ENCODE measurements at places on chromosomes 3 and 15.

DNA sequence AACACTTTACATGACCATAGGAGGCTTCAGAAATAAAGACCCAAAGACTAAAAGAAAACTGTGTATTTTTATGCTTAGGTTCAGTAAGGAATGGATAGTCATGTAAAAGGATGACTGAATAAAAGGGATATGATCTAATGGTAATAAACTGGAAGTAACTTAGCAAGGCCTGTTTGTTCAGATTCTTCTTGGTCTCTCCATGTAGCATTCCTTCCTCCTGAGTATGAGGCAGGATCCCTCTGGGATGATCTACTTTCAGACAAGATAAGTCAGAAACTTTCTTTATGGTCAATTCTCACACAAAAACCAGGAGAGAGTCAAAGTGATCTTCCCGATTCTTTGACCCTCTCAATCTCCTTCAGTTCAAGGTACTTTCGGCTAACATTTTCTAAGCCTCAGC lies 340.8 kb upstream of the DCBLD2 start:
- no peak for DNase-seq

- DNase-seq: no peak
These were observed 2.2 kb upstream of the ZMAT3 start for GRCh38 chr3:179073816-179074215.

DNA sequence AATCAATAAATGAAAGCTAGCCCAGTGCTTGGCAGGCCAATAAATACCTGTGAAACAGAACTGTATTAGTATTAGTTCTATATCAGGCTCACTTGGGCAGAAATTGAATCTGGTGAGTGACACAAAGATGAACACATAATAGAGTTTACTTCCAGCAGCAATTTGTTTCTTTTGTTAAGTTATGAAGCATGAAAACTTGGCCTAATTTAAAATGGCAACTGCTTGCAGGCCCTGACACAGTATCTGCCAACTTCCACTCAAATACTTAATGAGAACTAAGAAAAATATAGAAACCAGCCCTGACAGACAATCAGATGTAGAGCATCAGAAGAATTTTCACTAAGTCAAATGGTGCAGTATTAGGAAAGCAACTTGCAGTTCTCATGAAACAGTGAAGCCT lies 37.6 kb upstream of the LRIG1 start:
- no peak for DNase-seq

- DNase-seq: no peak
These were observed 40.7 kb upstream of the VILL start for GRCh38 chr3:37949866-37950265.

DNA sequence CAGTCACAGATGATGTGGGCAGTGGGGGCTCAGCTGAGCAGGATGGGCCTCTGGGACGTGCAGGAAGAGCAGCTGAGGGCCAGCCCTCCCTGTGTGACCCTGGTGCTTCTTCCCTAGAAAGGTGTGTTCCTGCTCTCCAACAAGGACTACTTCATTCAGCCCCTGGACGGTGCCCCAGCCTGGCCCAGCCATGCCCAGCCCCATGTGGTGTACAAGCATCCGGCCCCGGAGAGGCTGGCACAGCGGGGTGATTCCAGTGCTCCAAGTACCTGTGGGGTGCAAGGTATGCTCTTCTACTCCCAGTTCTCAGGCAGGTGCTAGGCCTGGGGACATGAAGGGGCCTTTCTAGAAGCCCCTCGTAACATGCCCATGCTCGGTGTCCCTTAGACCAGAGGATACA lies 38.3 kb downstream of the SAXO2 start:
- no peak for DNase-seq

DNA sequence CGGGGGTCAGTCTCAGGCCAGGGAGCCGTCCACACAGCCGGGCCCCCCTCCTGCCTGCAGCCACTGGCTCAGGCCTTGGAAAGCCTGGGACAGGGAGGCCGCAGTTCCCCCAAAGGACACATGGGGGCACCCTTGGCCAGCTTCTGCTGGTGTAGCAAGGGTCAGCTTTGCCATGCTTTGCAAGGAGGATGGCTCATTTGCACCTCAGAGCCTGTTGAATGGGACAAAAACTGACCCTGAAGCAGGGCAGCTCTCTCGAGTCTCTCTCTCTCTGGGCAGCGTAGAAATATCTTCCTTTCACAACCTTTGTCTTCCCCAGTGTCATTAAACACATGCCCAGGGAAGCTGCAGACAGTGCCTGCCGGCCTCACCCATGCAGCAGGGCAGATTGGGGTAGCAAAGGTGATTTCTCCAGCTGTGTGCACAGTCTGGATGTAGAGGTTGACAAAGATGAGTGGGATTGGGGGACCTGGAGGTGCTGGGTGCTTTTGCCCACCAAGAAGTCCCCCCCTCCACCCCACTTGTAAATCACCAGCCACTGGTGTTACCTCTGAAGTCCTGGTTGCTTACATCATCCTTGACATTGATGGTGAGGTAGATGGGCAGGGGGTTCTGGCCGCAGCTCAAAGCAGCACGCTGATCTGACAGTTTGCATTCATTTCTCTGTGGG lies 17.4 kb upstream of the EHD4 start:
- no peak for DNase-seq

GRCh38 chr3:133568294-133569014 lies 5.0 kb upstream of the CDV3 start:
- no peak for DNase-seq

- no peak for DNase-seq
These were observed 41.4 kb downstream of the CRTC3 start for GRCh38 chr15:90571063-90571541.

DNA sequence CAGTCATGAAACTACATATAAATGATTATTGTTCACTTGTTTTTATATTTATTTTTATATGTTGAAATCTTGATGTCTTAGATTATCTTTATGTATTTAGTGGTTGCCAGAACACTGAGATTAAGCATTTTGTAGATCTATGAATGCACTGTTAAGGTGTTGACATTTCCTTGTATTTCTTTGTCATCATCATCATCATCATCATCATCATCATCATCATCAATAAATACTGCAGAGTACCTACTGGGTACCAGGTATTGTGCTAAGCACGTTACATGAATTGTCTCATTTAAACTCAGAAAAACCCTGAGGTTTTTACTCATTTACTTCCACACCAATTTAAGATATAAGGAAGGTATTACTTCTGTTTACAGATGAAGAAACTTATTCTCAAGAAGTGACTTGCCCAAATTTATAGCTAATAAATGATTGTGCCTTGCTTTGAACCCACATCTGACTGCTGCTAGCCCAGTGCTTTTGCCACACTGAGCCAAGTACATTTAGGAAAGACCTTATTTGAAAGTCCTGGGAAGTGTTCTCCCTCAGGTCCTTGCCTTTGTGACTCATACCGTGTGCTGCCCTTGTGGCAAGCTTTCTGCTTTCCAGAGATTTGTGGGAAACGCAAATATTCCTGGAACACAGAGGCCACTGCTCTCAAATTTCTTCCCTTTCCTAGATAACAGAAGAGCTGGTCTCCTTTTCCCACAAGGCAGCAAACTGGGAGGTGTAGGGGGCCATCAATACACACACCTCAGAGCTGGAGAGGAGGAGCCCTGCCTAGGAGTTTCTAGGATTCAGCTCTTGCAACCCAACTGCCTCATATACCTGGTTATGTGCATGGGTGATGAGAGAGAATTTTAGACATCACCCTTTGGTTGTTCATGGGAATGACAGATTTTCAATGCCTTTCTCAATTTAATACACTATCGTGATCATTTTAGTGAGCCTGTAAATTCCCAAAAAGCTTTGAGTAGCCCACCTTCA lies 115.4 kb upstream of the C15orf61 start:
- DNase-seq: no peak

Data from NCI-H2029 treated with DMSO at 0.1 percent for 48 hours (cell line).